ENCODE measurements at places on chromosomes 13 and 19. TPM values are rescaled to one million over a fixed set of nuclear protein-coding genes. Genes with fewer than 3 reads are reported as not detected.
A peak's percentile ranks its signal among the peaks of the same experiment; 100 is the strongest.

DNA sequence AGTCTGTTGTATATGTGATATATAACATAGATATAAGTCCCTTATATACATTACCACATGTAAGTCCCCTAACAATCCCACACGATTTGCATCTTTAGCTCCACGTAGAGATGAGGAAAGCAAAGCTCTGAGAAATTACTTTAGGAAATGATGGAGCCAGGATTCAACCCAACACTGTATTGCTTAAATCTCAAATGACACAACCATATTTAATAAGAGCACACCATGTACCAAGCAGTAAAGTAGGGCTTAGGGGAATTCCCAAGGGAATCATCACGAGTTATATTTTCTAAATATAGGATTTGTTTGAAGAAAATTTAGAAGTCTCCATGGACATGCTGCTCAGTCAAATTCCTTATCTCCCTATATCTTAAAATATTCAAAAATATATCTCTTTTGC lies 61.3 kb upstream of the POMP start:
- no peaks in the 10 kb centered on the region for H3K4me1 ChIP-seq
- H3K4me3 ChIP-seq: no peak overlapping the region
- no peaks in the 10 kb centered on the region for H3K27me3 ChIP-seq
- H3K36me3 ChIP-seq: no peaks in the 10 kb centered on the region
- no peak overlapping the region for H3K27ac ChIP-seq

GRCh38 chr13:46152627-46153328 lies 29.2 kb downstream of the LCP1 start:
- H3K4me3 ChIP-seq: no peak overlapping the region
- no peak overlapping the region for H3K27ac ChIP-seq
- no peaks in the 10 kb centered on the region for H3K36me3 ChIP-seq
- no peaks in the 10 kb centered on the region for H3K27me3 ChIP-seq
- DNase-seq: no peak

- no peaks in the 10 kb centered on the region for H3K27me3 ChIP-seq
- H3K36me3 ChIP-seq: no peaks in the 10 kb centered on the region
- DNase-seq: no peak
These were observed 522.2 kb downstream of the FGF9 start for GRCh38 chr13:22193070-22193469.

DNA sequence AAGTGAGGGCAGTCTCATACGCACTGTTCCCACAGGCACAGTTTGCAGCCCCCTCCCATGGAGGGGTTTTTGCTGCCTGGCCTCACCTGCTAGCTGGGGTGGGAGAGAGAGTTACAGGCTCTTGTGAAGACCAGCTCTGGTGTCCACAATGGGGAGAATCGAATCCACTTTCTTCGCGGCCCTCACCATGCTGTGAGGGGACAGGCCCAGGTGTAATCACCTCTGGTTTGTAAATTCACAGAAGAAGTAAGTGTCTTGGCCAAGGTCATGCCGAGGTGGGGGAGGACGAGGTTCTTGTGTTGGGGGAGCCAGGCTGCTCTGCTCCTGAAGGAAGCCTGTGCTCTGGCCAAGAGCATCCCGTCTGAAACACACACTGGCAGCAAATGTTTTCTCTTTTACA lies 39.5 kb downstream of the TEX29 start:
- H3K36me3 ChIP-seq: no peaks in the 10 kb centered on the region
- no peak for DNase-seq
- no peaks in the 10 kb centered on the region for H3K27me3 ChIP-seq
- H3K4me1 ChIP-seq: no peaks in the 10 kb centered on the region

DNA sequence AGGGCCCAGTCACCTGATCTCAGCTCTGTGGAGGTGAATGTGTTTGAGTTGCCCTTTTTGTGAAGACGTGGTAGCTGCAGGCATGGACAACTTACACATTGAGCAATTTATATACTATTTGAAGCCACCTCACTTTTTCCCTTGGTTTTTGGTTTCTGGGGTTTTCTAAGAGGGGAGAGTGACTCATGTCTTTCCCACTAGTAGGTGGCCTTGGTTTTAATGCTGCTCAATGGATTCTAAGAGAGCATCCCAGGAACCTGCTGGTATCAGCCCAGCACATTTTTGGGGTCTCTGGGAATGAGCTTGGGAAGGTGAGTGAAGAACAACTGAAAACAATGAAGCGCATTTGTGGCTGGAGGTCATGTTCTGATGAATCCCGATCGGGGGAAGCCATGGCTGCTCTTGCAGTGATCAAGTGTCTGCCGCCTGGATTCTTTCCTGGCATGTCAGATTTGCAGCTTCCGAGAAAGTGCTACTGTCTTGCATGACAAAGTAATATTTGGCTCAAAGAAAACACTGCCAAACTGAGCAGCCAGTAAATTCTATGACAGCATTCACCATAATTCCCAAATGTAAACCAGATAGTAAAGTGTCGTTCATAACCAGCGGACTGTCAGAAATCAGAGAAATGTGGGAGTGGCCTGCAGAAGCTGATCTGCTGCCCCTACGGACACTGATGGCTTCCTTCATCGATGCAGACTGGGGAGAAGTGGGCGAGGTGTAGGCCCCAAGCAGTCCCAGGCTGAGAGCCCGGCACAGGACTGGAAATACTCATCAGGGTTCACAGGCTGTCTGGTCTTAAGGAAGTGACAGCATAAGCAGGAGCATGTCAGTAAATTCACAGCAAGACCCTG lies 98.7 kb downstream of the COL4A2 start:
- no peaks in the 10 kb centered on the region for H3K27me3 ChIP-seq
- peak overlapping the region; percentile 52 for H3K27ac ChIP-seq
- H3K4me3 ChIP-seq: no peak overlapping the region
- DNase-seq: peak; percentile 44
- H3K36me3 ChIP-seq: no peaks in the 10 kb centered on the region

DNA sequence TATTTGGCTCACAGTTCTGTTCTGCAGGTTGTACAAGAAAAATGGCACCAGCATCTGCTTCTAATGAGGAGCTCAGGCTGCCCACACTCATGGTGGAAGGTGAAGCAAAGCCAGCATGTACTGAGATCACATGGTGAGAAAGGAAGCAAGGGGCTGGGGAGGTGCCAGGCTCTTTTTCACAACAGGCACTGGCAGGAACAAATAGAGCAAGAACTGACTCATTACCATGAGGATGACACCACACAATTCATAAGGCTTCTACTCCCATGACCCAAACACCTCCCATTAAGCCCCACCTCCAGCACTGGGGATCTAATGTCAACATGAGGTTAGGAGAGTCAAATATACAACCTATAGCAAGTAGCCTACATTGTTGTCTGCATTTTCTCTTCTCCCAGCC lies 522.6 kb downstream of the RFC3 start:
- no peaks in the 10 kb centered on the region for H3K4me1 ChIP-seq
- H3K27ac ChIP-seq: no peak overlapping the region
- H3K4me3 ChIP-seq: no peak overlapping the region
- no peak for DNase-seq
- H3K27me3 ChIP-seq: no peaks in the 10 kb centered on the region

DNA sequence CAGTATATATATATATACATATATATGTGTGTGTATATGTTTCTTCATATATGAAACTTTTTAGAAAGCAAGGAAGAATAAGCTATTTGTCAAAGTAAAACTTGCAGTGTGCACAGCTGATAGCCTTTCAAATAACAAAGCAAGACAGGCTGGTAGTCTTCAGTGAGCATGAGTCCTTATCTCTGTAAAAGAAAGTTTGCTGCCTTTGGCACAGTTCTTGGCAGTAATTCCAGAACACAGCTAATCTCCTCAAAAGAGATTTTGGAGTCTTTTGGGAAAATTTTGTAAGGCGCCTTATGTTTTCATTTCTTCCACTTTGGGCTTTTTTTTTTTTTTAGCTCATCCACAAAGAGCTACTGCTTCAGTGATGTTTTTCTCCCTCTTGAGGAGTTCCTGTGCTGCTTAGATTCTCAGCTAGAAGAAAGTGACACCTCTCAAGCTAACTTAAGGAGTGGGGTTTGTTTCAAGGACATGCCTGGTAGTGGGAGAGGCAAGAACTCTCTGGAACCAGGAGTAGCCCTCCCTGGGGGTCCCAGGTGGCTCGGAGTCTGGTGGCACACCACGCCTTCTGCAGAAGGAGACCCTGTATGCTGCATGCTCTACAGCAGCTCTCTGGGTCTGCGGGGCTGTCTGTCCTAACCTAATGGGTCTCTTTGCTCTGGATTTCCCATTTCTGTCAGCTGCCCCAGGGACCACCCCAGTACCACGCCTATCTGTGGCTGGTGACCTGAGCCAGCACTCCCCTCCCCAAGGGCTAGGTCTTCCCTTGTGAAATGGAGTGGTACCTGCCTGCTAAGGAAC lies 58.8 kb downstream of the TNFRSF19 start:
- no peak for DNase-seq
- H3K27me3 ChIP-seq: peaks cover 1% of the 10 kb centered on the region
- no peak overlapping the region for H3K27ac ChIP-seq
- H3K4me3 ChIP-seq: no peak overlapping the region
- H3K4me1 ChIP-seq: no peaks in the 10 kb centered on the region

- no peak overlapping the region for H3K27ac ChIP-seq
- H3K27me3 ChIP-seq: no peaks in the 10 kb centered on the region
- H3K36me3 ChIP-seq: no peaks in the 10 kb centered on the region
- H3K4me3 ChIP-seq: no peak overlapping the region
- H3K4me1 ChIP-seq: peaks cover 6% of the 10 kb centered on the region
- DNase-seq: no peak
These were observed 108.8 kb downstream of the KLF12 start for GRCh38 chr13:74025369-74025768.

DNA sequence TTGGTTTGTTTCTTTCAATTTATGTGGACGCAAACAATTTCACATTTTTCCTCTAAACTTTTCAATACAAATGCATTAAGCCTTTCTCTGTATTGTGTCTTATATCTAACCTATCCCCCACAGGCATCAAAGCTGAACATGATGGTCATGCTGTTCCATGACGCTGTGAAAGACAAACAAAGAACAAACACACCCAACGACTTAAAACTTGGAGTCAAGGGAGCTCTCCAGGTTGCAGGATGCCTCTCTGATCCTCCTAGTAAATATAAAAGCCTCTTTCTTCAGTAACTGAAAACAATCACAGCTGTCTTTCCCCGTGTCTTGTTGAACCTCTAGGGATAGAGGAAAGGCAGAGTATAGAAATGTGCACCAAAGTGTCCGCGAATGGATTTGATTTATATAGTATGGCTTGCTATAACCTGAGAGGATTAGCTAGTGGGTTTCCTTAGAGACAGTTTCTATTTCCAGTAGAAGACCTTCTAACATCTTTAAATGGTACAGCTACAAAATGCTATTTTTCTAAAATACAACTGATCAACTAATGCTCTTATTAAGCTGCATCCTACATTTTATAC lies 43.1 kb downstream of the PCDH9 start:
- no peaks in the 10 kb centered on the region for H3K36me3 ChIP-seq
- DNase-seq: no peak
- H3K4me3 ChIP-seq: no peak overlapping the region
- no peaks in the 10 kb centered on the region for H3K27me3 ChIP-seq

DNA sequence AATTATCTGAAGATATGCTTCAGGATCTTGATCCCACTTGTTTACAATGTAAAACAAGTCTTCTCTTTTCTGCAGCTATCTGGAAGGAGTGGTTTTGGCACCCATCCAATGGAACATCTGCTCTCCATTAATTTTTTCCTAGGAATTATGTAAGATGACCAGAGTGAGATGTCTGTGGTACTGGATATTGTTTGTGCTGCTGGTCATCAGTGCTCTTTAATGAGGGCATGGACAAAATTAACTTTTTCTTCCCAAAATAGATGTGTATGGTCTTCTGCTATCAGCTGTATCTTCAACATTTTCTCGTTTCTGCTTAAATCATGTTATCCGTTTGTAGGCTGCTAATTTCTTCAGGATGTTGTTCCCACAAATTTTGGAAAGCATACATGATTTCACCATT lies 415.4 kb upstream of the KLHL1 start:
- H3K4me3 ChIP-seq: no peak overlapping the region
- no peaks in the 10 kb centered on the region for H3K27me3 ChIP-seq
- no peaks in the 10 kb centered on the region for H3K36me3 ChIP-seq
- H3K4me1 ChIP-seq: no peaks in the 10 kb centered on the region

DNA sequence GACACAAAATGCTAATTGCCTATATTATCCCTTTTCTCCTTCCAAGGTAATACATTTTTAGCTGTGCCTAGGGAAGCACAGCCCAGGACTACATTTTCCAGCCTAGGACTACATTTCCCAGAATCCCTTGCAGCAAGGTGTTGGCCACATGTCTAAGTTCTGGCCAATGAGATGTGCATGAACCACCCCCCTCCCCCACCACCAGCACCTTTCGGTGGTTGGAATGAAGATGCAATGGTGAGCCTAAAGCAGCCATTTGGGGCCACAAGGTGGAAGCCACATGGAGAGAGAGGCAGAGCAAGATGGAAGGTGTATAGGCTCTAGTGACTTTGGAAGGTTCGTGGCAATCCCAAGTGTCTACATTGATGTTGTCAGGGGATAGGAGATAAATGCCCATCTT lies 16.2 kb downstream of the UNC13A start:
- no peak overlapping the region for H3K27ac ChIP-seq
- no peaks in the 10 kb centered on the region for H3K4me1 ChIP-seq
- no peak overlapping the region for H3K4me3 ChIP-seq

DNA sequence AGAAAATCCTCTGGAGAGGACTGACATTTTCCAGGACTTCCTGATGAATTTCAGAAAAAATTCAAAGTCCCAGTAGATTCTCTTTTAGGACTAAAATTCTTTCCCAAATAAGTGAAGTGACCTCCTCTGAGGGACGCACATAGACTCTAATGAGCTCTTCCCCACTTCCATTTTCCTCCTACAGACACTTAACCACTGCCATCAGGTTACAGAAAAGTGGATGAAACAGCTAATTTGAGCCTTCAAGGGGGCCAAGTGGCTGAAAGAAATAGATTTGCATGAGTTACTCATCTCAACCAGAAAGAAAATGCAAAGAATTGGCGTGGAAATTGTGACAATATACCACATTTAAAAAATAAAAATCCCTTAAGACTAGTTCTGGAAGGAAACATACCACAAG lies 185.3 kb upstream of the EDNRB start:
- no peaks in the 10 kb centered on the region for H3K4me1 ChIP-seq
- no peak overlapping the region for H3K27ac ChIP-seq
- H3K4me3 ChIP-seq: no peak overlapping the region
- H3K27me3 ChIP-seq: no peaks in the 10 kb centered on the region

DNA sequence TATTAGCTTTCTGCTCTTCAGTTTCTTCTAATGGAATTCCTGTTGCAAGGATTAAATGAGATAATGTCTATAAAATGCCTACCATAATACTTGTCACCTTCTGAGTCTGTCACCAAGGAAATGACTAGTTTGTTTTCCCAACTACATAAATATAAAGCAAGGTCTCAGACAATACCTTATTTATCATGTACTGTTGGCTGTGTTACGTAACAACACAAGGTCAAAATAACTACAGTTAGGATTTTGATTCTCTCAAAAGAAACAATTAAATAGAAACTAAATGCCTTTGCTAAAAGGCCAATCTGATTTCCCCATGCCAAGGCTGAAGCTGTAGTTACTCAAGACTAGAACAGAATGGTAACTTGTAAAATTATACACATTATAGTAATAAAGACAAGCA lies 134.5 kb downstream of the PCDH9 start:
- no peak overlapping the region for H3K27ac ChIP-seq
- H3K4me1 ChIP-seq: no peaks in the 10 kb centered on the region

TNFSF11 gene
- total RNA-seq: 0.16 TPM

NLRP11 gene
- total RNA-seq: not detected

ZNF433 gene
- total RNA-seq: 5.5 TPM

ZNF724 gene
- total RNA-seq: 2.6 TPM

Measured in aorta (tissue), 5 donors.